ENCODE measurements at places on chromosomes 5 and 9.

GRCh38 chr5:60403343-60404006, 296.5 kb downstream of the DEPDC1B start:
- no peak for DNase-seq

- no peak for DNase-seq
Measured at GRCh38 chr9:120267929-120268328, 312.0 kb downstream of the CDK5RAP2 start.

DNA sequence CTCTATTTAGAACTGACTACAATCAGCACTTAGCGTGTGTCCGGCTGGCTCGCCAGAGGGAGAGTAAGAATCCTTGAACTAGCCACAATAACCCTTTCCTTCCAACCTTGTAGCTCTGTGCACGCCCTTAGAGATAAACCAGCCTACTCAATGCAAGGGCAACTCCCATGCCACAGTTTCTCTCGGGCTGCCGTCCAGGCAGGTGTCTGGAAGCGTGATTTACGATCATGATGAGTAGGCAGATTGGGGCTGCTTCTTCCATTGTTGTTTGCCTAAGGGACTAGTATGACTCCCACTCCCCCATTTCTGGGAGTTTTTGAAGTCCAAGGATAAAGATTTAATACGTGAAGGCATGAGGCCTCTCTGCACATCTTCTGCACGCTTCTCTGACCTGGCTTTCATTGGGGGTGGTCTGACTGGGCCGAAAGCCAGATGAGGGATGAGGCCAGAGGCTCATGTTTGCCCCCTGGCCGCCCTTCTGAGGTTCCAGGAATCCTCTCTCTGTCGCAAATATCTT, 134.0 kb upstream of the MYO10 start:
- no peak for DNase-seq

- no peak for DNase-seq
Measured at GRCh38 chr9:84070590-84070989, 90.0 kb downstream of the RMI1 start.

GRCh38 chr5:14348142-14348541, 205.0 kb downstream of the TRIO start:
- no peak for DNase-seq

GRCh38 chr5:112070022-112070421, 313.0 kb upstream of the NREP start:
- no peak for DNase-seq

- DNase-seq = no peak
Measured at GRCh38 chr5:76495870-76496269, 92.8 kb downstream of the IQGAP2 start.

DNA sequence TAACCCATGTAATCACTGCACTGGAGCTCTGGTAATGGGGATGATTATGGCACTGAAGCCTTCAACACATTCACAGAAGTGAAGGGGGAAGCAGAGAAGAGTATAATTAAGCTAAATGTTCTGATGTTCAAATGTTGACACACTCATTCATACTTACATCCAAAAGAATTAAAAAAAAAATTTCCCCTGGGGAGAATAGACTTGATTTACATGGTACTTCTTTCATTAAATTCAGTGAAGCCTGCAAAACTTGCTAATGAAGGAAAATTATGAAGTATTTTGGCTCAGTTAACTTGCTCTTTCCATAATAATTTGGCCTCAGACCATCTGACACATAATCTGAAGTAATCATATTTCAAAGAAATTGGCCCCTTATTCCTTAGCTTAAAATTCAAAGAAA, 428.8 kb downstream of the SH3GL2 start:
- no peak for DNase-seq

GRCh38 chr9:34086864-34087263, 38.2 kb upstream of the UBAP2 start:
- no peak for DNase-seq

DNA sequence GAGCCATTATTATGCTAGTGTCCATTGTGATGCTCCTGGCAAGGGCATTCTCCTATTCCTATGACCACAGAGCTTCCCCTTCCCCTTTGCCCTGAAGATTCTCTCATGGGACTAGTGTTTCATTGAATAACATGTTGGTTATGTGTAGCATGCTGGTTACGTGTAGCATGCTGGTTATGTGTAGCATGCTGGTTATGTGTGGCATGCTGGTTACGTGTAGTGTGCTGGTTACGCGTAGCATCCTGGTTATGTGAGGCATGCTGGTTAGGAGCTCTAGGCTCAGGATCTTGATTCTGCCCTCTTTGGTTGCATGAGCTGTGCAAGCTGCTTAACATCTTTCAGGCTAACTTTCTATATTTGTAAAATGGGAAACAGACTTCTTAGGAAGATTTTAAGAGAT, 46.5 kb upstream of the GPR151 start:
- no peak for DNase-seq

- DNase-seq = no peak
Measured at GRCh38 chr5:1032011-1032410, 23.4 kb downstream of the NKD2 start.

GRCh38 chr5:124052201-124052600, 540.2 kb downstream of the CSNK1G3 start:
- DNase-seq = no peak

DNA sequence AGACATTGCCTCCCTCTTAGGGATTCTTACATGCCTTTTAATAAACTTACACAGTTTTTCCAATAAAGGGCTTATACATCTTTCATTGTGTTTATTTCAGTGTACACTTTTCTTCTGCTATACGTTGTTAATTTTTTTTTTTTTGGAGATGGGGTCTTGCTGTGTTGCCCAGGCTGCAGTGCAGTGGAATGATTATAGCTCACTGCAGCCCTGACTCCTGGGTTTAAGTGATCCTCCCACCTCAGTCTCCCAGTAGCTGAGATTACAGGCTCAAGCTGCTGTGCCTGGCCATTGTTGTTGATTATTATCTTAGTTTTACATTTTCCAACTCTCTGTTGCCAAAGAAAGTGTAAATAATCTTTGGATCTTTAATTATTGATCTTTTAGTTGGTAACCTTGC, 89.8 kb downstream of the GTF3C4 start:
- DNase-seq = no peak

GRCh38 chr9:88741335-88741734, 206.4 kb downstream of the NXNL2 start:
- DNase-seq = no peak

DNA sequence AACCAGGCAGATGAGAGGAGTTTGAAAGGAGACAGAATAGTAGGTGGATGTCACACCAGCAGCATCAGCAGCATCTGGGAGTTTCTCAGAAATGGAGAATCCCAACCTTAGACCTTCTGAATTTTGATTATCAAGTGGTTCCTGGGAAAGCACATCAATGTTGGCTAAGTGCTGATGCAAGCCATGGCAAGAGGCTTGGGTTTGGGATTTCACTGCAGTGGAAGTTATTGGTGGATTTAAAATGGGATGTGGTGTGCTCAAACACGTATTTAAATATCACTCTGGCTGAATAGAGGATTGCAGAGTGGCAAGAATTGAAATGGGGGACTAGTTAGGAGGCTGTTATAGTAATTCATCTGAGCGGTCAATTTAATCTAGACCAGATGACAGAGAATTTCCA, 387.8 kb upstream of the WWC1 start:
- DNase-seq = no peak

GRCh38 chr9:121268851-121269641, 1.1 kb downstream of the GSN start:
- peak; percentile 88 for DNase-seq

DNA sequence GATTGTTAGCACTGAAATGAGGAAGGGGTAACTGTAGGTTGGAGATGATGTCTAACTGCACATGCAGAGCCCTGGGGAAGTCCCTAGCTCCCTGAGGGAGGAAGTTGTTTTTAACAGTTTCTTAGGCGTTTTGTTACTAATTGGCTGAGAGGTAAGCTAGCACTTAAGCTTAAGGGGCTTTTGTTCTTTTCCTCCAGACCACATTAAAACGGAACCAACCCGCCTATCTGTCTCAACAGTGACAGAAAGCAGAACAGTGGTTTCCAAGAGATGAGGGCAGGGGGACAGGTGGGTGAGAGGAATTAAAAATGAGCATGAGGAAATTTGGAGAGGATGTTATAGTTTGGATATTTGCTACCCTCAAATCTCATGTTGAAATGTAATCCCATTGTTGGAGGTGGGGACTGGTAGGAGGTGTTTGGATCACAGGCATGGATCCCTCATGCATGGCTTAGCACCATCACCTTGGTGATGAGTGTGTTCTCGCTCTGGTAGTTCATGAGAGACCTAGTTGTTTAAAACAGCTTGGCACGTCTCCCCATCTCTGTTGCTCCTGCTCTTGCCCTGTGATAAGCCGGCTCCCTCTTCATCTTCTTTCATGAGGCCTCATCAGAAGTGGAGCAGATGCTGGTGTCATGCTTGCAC, 38.9 kb downstream of the LYRM7 start:
- DNase-seq = no peak

DNA sequence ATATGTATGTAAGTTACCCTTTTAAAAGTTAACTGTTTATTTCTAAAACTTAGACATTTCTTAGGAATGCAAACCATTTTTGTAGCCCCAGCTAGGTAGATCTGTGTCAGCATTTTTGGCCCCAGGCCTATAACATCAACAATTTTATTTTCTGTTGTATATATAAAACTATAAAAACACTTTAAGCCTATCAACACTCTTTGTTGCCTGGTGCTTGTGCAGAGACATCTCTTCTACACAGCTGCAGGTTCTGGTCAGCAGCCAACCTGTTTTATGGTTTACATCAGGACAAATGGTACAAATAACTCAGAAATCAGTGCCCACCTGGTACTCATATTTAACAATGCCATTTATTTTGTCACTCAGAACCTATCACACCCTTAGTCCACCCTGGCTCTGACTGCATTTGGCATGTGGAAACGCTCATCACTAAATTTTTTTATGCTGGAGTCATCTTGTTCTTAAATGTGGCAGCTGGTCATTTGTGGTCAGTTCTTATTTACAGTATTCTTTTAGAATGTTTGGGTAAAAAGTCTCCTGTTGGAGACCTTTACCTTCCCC, 173.4 kb downstream of the DNAH5 start:
- DNase-seq = no peak

DNA sequence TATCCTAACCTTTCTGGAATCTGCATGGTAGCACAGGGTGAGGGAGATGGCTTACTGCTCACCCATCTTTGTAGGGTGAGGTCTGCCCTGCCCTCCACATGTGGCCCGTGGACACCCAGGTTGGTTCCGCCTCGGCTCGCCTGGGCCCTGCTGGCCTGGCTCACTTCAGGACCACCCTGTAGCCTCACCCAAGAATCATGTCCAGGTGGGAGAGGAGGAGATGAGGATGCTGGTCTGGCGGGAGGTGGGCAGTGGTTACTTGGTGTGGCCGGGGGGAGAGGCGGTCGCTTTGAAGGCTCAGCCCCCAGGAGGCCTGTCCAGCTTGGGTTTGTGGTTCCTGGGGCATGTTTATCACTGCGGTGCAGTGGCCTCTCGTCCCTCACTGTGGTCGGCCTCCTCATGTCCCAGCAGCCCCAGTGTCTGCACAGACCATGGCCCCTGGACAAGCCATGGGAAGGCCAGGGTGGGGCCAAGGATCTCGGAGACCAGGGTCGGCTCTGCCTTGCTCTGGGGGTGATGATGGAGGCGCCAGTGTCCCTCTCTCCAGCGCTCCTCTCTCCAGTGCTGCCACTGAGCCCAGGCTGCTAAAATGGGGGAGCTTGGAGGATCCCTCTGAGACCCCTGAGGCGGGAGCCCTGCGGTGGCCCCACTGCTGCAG, 4.6 kb downstream of the OBP2B start:
- DNase-seq = no peak

- no peak for DNase-seq
Measured at GRCh38 chr9:10818206-10818605, 205.4 kb upstream of the PTPRD start.

GRCh38 chr9:87109231-87109631, 161.9 kb upstream of the GAS1 start:
- no peak for DNase-seq

DNA sequence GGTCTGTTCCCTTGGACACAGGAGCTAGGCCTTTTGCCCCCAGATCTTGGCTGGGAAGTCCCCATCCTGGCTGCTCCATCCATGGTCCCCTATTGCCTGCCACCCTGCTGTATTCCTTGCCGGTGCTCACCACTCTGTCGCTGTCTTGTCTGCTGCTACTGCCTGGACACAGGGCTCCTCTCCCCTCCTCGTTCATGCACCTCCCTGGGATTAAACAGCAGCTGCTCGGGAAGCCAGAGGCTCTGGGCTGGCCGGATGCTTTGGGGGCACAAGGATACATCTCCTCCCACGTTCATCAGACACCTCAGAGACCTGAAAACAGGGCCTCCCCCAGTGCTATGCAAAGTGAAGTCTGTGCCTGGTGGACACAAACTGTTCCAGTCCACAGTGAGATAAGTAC, 110.4 kb downstream of the ZNF354C start:
- no peak for DNase-seq

- DNase-seq = no peak
Measured at GRCh38 chr5:131979816-131980215, 31.6 kb downstream of the ACSL6 start.

GRCh38 chr9:130288393-130288792, 22.8 kb downstream of the HMCN2 start:
- no peak for DNase-seq

- DNase-seq = peak; percentile 76
Measured at GRCh38 chr5:110916381-110917049, 155.0 kb upstream of the TSLP start.

GRCh38 chr5:127042593-127042992, 12.2 kb upstream of the MARCHF3 start:
- DNase-seq = no peak

DNA sequence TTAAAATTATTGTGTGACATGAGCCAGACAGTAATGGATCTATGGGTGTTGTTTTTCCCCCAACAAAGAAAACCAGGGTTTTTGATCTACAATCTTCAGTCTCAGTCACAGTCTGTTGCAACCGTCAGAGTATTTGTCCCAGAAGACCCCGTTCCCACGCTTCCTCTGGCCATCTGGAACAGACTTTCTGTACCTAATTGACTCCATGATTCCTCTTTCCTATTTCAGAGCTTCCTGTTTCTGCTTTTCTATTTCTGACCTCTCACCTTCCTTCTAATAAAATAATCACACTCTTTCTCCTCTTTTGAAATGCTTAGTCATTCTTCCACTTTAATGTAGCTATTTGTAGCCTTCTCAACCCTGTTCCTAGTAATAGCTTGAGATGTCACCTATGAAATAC, 1044.8 kb downstream of the DTWD2 start:
- DNase-seq = no peak

DNA sequence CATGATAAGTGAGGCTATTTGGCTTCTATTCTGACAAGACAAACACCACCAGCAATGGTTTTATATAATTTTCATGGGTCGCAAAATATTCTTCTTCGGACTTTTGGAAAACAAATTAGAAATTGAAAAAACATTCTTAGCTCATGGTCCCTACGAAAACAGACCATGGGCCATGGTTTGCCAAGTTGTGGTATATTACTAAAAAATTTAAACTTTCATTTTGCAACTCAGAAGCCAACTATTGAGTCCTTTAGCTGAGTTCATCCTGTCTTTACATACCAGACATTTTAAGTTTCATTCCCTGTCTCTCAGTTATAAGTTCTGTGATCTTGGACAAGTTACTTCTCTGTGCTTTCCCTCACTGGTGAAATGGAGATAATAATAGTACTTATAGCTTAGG, 198.1 kb downstream of the CSNK1G3 start:
- DNase-seq = no peak

- DNase-seq = no peak
Measured at GRCh38 chr5:79330071-79330470, 94.1 kb downstream of the JMY start.

- no peak for DNase-seq
Measured at GRCh38 chr5:95832664-95833063, 10.1 kb upstream of the GLRX start.

- DNase-seq = no peak
Measured at GRCh38 chr5:82704381-82704780, 372.8 kb downstream of the TMEM167A start.
